ENCODE measurements at places on chromosomes 5 and 9.

DNA sequence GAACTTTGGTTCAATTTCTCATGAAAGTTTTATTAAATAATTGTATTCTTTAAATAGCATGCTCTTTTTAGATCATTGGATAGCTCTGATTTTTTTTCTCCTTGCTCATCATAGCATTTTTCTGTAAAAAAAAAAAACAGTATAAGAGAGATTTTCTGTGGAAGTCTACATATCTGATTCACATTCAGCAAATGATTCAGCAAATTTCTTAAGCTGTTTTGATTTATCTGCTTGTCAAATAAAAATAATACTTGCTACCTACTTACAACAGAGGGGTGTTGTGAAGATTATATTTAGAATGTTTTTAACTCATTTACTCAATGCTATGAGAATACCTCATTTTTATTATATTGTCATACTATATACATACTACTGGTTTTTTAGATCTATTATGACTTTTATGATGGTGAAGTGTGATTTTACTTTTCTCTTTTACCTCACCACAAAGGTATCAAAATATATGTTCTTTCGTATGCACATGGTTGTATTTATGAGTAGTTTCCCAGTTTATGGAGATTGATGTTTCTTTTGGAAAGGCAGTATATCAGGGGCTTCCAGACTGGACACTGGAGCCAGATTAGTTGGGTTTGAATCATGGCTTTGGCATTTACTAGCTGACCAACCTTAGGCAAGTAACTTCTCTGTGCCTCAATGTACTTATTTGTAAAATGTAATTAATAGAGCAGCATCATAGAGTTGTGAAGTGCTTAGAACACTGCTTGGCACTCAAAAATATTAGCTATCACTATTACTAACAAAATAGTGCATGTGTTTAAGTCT is 25.5 kb downstream of the TNPO1 start:
- no peak for DNase-seq

GRCh38 chr9:77997611-77998284 is 33.9 kb downstream of the GNAQ start:
- DNase-seq = peak; percentile 61

GRCh38 chr9:126906091-126906490 is 8.5 kb upstream of the RALGPS1 start:
- DNase-seq = no peak

DNA sequence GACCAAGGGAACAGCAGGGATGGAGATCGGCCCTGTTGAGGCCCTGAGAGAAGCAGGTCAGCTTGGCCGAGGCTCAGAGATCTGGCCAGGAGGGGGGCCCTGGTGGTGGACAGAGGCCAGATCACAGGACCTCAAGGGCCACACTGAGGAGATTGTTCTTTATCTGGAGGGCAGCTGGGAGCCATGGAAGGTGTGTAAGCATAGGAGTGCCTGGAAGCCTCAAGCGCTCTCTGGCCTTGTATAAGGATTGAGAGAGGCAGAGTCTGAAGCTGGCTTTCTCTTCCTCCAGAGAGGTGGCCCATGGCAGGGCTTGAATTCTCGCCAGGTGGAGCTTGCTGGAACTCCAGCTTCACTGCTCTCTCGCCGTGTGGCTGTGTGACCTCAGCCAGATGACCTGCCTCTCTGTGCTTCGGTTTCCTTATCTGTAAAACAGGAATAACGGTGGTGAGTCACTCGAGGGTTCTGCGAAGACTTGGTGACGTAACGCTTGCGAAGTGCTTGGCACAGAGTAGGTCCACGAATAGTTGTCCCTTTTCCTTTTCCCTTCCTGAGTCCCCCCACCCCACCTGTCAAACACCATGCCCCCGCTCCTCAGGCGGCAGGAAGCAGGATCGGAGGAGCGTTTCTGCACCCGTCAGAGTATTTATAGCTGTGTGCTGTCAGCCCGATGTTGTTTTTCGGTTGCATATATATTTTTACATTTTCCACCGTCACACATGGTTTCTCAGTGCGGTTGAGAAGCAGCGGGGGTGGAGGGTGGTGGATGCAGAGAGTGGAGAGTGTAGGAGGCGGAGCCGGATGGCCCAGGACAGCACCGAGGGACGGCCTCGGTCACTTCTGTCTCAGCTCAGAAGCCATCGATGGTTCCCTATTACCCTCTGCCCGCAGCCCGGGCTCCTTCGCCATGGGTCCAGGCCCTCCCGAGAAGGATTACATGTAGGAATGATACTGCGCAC is 17.0 kb upstream of the CRB2 start:
- no peak for DNase-seq

DNA sequence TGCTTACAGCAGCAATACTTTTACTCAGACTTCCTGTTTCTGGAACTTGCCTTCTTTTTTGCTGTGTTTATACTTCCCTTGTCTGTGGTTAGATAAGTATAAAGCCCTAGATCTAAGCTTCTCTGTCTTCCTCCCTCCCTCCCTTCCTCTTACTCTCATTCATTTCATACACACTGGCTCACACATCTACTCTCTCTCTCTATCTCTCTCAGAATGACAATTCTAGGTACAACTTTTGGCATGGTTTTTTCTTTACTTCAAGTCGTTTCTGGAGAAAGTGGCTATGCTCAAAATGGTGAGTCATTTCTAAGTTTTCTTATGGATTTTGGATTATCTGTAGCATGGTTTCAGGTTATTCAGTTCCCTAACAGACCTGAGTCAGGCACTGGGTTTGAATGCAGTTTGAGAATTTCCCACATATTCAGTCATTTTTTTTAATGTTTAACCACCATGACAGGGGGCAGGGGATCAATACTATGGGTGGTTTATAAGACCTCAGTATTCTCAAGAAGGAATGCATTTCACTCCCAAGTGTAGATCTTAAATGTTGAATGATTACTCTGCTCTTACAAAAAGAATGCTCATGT is at the start of gene IL7R:
Gene IL7R, plus strand, starts transcription at position 127 of the 587 bp plus-strand sequence. Its CDS starts 87 bp downstream, at position 214.
- no peak for DNase-seq

DNA sequence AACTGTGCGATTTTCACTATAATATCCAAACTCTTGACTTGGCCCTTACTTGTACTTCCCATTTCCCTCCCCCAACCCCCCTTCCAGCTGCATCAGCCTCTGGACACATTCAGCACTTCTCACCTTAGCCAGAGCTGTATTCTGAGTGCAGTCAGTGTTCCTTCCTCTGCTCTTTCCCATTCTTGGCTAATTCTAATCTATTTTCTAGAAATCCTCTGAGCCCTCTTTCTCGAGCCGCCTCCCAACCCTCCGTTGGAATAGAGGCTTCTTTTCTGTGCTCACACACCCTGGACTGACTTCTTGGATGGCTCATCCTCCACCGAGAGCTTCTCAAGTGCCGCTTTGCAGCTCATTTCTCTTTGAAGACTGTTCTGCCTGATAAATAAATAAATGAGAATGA is 188.8 kb downstream of the NTRK2 start:
- no peak for DNase-seq

DNA sequence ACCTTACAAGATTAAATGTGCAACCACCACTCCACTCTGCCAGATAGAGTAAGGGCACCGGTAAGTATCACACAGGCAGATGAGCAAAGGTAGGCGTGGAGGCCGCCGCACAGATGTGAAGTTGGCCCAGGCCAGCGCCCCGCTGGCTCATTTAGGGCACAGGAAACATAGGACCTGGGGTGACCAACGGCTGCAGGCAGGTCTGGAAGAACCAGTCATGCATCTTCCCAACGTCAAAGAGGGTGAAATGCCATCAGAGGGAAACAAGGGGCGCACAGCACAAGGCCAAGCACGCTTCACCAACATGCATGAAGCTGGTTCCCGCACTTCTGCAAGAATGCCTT is 31.7 kb upstream of the SLC6A3 start:
- DNase-seq = no peak

- DNase-seq = no peak
Observed at GRCh38 chr5:107512029-107512428, 158.7 kb downstream of the EFNA5 start.

GRCh38 chr5:96768708-96769251 is 39.0 kb downstream of the ERAP1 start:
- no peak for DNase-seq

GRCh38 chr5:1175801-1176472 is 25.5 kb upstream of the SLC6A19 start:
- no peak for DNase-seq

DNA sequence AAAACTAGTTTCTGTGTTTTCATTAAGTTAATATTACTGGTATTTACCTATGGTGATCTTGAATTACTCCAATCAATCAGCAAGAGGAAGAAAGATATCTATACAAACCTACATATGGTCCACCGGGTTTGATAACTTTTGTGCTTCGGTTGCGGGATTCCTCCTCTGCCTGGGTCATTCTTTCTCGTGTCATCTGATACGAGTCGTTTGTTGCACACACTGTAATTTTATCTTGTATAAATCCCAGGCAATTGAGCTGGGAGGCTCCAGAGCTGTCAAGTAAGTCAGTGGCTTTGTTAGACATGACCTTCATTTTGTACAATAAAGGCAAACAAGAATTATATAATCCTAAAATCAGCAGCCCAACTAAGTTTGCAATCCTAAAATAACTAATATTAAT is 48.0 kb downstream of the ELL2 start:
- no peak for DNase-seq

DNA sequence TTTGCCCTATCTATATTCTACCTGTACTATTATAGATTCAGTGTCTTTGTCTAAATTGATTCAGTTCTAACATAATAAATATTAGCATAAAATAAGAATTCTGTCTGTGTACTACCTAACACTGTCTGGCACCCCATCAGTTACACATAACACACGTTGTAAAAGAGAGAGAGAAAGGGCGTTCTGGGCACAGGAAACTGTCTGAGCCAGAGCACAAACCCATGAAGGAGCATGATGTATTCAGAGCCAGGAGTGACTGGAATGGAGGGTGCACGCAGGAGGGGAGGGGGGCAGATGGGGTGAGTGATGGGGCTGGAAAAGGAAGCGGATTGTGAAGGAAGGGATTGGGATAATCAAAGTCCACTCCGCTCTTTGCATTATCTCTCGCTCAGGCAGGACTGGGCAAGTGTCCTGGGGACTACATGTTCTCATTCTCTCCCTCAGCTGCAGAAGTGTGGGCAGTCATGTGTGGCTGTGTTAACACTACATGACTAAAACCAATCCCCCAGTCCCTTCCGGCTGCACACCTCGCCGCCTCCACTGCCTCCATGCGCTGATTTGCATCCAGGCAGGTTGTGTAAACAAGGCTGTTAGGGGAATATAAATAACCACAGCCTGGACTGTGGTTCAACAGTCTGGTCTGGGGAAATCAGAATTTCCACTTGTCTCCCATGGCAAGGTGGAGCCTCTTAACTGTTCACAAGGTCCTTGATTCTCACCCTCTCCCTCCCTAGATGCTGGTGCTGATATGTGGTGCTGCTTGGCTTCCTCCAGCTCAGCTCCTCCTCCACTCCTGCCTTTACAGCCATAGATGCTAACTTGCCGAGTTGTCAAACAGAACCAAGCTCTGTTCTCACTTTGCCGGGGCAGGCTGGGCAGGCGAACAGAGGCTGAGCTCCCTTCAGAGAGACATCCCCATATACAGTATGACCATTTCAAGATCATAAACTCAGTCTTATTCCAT is 367.5 kb upstream of the BRINP1 start:
- DNase-seq = no peak

GRCh38 chr9:78031444-78031892 is at the start of gene GNAQ:
Gene GNAQ, minus strand, starts transcription at chr9:78031811. Its CDS starts 576 bp downstream, at chr9:78031235.
- no peak for DNase-seq

DNA sequence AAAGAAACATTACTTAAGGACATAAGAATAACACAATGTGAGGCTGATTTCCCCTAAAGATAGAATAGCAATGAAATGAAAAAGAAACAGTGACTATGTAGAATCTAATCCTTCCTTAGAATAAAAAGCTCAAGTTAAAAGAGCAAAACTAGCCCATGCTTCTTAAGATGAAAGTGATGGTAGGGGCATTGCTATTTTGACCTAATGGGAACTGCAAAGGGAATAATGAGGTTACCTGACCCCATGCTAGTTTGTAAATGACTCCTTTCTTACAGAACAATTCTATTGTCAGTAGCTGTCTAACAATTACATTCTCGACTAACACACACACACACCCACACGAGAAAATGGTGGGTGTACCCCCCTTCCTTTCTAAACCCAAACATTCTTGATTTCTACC is 575.8 kb downstream of the CSNK1G3 start:
- no peak for DNase-seq

DNA sequence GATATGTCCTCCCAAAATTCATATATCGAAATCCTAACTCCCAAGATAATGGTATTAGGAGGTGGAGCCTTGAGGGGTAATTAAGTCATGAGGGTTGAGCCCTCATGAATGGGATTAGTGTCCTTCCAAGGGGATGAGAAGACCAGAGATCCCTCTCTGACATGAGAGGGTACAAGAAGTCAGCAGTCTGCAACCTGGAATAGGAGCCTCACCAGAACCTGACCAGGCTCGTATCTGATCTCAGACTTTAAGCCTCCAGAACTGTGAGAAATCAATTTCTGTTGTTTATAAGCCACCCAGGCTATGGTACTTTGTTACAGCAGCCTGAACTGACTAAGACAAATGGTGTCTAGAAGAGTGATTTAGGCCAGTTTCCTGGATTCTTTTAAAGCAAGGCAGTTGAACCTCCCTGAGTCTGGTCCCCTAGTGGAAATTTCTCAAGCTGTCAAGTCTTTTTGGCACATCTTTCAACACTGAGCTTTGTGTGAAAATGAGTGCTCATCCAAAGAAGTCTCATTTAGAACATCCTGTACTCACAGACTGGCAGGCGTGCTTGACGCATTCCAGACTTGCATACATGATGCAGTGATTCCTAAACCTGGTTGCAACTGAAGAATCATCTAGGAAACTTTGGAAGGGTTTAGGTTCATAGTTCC is 254.8 kb upstream of the PPP1R2B start:
- DNase-seq = no peak

DNA sequence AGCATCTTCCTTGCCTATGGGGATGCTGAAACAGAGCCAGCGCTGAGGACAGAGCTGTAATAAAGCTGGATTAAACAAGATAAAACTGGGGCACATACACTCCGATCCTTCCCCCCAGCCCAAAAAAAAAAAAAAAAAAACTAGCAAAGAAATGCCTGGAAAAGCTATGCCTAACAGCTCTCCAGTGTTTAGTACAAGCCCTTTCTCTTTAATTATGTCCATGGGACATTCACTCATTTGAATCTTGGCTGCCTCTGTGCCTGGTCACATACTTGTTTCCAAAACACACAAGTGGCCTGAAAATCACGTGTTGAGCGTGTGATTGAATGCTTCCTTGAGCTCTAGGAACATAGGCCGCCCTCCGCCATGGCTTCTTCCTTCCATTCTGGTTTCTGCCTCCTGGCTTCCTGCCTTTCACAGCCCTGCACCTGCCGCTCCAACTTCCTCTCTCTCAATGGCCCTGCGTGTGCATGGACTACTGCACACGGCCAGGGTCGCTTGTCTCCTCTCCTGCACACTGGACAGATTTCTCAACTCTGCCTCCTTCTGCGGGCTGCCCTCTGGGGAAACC is 111.0 kb upstream of the RETREG1 start:
- DNase-seq = no peak

Measured in COLO829 (cell line).